ENCODE measurements at places on chromosomes 16 and 17.

- DNase-seq: no peak
These were observed 11.4 kb upstream of the ITGA3 start for GRCh38 chr17:50044483-50044882.

- DNase-seq: no peak
These were observed 14.6 kb upstream of the PITPNA start for GRCh38 chr17:1577182-1577581.

DNA sequence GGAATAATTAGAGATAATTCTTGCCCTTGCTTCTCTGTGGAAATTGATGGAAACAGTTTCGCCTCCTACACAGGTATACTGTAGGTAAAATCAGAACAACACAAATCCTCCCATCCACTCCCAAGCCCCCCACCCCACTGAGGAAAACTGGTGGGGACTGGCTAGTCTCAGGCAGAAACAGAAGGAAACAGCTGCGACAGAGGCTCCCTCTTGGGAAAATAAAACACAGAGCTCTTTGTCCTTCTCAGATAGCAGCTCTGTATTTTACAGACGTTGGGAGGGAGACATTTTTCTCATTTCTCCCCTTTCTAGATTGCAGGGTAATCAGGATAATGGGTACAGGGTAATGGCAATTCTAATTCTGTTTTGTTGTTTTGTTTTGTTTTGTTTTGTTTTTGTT lies 1.1 kb downstream of the SLFN13 start:
- no peak for DNase-seq

GRCh38 chr17:48841395-48841831 lies 10.6 kb downstream of the CALCOCO2 start:
- no peak for DNase-seq

- DNase-seq: no peak
These were observed 192.6 kb downstream of the CPPED1 start for GRCh38 chr16:12611006-12611477.

DNA sequence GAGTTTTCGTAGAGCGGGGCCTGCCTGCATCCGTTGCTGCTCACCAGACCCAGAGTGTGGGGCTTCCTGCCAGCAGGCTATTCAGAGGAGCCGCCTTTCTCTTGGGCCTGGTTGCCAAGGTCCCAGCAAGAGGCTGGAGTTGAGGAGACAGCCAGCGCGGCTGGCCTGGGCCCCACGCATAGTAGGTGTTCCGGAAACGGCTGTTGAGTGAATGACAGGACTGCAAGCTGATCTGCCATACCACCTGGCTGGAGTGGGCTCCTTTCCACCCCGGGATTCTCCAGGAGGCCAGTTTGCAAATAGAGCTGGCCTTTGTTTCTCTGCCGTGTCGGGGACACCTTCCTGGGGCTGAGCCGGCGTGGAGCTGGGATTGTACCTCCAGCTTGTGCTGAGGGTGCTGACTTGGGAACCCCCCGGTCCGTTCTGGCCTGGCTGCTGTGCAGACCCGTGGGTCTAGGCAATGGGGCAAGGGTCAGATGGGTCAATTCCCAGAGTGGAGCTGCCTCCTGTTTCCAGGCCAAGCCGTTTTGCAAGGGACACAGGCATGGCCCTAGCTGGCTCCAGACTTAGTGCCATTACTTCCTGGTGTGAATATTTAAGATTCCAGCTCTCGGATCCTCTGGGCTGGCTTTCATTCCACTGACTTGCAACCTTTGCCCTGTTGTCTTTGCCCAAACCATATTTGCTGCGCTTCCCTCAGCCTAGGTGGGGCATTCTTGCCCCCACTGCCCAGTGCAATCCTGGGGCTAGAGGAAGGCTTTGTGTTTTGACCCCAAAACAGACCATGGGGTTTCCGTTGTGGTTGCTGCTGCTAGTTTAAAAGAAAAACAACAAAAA lies 68.8 kb downstream of the CMIP start:
- DNase-seq: no peak

DNA sequence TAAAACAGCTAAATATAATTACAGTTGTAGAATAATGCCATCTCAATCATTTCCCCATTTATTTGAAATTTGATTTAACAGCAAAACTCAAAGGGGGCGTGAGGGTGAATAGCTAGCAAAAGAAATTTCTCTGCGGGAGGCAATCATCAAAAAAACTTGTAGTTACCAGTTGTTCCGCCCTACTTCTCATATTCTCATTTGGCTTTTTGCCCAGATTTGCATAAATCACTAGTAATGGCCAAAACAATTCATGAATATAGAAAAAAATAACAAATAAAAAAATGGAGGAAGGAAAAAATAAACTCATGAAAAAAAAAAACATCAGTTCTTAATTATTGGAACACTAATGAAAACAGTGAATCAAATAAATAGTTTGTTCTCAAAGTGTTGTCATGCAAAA lies 722.6 kb upstream of the KIF2B start:
- DNase-seq: no peak

- DNase-seq: no peak
These were observed 16.9 kb downstream of the MAP3K3 start for GRCh38 chr17:63639125-63639524.

- no peak for DNase-seq
These were observed 128.6 kb downstream of the SHISA6 start for GRCh38 chr17:11369575-11369974.

GRCh38 chr16:81106826-81107503 lies 10.8 kb upstream of the GCSH start:
- DNase-seq: no peak

- no peak for DNase-seq
These were observed 38.6 kb downstream of the ARHGAP27 start for GRCh38 chr17:45394091-45394490.

DNA sequence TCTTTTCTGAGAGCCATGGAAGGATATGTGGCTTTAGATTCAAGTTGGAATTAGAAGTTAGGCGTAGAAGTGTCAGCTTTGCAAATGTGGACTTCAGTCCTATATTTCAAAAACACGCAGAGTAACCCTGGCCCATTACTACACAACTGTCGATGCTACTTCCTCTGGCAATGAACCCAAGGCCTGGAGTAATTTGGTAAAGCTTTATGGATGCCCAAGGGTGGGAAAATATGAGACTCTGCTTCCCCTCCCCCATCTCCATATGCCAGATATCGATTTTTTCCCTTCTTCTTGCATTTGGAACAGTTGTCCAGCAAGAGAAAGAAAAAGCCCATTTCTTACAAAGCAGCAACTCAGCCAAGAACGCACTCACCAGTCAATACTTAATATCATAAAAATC lies 2.9 kb upstream of the MAP1LC3B start:
- DNase-seq: no peak
